Fibroblast of upper back skin (primary cell): ENCODE measurements at places on chromosomes 7 and 10.
A peak's percentile ranks its signal among the peaks of the same experiment; 100 is the strongest.

GRCh38 chr7:131908714-131909113, 352.3 kb upstream of the PODXL start:
- no peak for DNase-seq

DNA sequence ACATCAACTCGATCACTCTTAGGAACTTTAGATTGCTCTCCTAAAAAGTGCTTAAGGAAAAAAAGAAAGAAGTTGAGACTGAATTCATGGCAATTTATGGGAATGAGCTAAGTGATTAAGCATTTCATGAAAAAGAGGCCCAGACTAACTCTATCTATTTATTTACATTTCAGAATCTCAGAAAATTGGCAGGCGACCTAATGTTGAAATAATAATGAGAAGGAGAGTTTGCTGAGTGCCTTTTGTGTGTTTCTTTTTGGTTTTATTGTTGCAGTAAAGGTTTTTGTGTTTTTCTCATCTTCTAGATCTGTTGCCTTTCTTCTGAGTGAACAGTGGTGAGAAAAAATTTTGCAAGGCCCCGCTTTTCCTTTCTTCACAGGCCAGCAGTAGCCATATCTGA, 3.8 kb downstream of the GRK5 start:
- peak; percentile 66 for DNase-seq

GRCh38 chr10:125316436-125316835, 156.1 kb upstream of the CTBP2 start:
- no peak for DNase-seq

GRCh38 chr7:2821161-2821841, 22.8 kb downstream of the GNA12 start:
- DNase-seq, result peak; percentile 89

DNA sequence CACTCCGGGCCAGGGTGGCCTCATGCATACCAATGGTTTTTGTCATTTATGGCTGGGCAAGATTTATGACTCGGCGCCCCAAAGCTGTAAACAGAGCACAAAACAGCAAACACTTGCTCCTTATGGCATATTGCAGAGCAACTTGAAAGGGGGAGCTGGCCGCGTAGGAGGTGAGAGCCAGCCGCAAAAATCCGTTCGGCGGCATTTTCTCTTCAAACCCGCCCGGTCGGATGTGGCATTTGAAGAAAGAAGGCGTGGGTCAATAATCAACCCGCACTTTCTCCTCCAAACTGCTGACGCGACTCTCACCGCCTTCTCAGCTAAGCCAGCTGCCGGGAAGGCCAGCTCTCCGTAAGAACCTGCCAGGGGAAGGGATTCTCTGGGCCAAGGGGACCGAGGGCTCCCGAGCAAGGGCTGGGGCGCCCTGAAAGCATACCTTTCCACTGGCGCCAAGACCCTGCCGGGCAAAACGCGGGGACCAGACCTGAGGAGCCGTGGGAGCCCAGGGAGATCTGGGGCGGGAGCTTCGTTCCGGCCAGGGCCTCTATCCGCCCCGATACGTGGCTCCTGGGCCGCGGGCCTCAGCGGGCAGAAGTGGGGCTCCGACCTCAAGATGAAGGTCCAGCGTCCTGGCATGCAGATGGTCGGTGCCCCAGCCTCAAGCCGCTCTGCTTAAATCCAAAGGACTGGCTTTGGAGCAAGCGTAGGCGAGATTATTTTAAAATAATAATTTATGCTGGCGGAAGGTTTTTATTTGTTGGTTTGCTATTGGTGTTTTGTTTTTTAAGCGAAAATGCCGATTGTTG, 12.9 kb upstream of the HOXA2 start:
- DNase-seq, result peak; percentile 47

GRCh38 chr7:116518961-116519360, 5.9 kb upstream of the CAV1 start:
- no peak for DNase-seq
